ENCODE measurements at places on chromosomes 7 and 10. TPM values are rescaled to one million over a fixed set of nuclear protein-coding genes. Genes with fewer than 3 reads are reported as not detected.

The HABP2 gene
- polyA plus RNA-seq = 1.6 TPM

The TMEM140 gene
- polyA plus RNA-seq = 24.5 TPM

The CNTNAP2 gene
- 26.8 TPM for polyA plus RNA-seq

The MAT1A gene
- polyA plus RNA-seq = 0.87 TPM

The PNLIPRP2 gene
- 0.10 TPM for polyA plus RNA-seq

The CHST12 gene
- polyA plus RNA-seq = 16.5 TPM

The CALHM3 gene
- polyA plus RNA-seq = not detected

GRCh38 chr10:95832216-95833041 is 75.3 kb upstream of the CC2D2B start:
- DNase-seq = no peak

- no peak for DNase-seq
Measured at GRCh38 chr7:105246256-105246655, 142.5 kb downstream of the SRPK2 start.

- no peak for DNase-seq
Measured at GRCh38 chr10:47260505-47261111, 39.4 kb upstream of the GDF10 start.

DNA sequence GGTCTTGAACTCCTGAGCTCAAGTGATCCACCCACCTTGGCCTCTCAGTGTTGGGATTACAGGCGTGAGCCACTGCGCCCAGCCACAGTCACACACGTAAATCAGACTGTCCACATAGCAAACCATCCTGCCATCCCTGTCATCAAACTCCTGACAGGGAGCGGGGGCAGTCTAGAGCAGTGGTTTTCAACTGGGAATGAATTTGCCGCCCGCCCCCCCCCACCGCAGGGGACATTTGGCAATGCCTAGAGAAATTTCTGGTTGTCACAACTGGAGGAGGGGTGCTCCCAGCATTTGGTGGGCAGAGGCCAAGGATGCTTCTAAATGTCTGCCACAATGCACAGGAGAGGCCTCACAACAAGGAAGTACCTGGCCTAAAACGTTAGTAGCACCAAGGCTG is 24.1 kb downstream of the CAMK2G start:
- no peak for DNase-seq

DNA sequence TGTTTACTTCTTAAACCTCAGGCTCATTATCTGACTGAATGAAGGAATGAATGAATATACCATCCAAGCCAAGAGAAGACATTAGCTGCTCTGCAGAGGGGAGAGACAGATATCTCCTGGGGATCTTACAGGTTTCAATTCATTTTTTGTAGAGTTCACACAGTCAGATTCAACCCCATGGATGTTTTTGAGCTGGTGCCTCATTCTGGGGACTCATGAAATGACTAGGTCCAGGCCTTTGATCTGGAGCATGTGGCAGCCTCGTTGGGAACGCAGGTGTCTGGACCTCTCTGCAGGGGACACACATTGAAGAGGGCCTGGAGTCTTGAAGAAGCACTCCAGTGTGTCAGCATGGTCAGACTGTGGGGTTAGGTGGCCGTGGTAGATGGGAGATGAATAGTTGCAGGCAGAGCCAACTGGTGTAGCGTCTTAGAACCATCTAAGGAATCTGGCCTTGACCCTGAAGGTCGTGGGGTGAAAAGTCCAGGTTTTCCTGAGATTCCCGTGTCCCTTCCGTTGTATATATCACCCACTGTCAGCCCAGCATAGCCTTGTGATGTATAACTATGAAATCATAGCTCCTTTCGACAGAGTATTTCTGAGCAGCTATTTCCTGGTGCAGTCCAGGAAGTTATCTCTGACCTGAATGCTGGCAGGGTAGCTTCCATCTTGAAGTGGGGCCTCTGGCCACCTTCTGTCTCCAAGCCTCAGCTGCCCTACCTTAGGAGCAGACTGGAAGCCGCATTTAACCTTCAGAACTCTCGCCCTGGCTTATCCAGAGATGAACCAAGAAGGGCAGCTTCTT is 22.3 kb downstream of the BTBD16 start:
- no peak for DNase-seq

DNA sequence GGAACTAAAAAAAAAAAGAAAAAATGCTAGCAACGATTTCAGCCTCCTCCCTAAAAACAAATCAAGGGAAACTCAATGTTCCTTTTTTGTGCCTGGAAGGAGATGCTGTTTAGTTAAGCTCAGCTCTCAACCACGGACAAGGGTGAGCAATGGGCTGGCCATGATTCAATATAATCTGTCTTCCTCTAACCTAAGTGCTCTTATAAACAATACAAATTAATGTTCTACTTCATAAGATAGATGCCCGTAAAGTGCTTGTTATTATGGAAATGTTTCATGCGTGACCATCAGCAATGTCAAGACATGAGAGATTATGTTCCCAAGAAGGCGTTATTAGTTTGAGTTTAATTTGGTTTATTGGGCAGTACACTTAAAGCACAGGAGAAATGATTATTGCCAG is 320.3 kb downstream of the SFMBT2 start:
- DNase-seq = no peak

GRCh38 chr10:59865101-59865500 is 41.3 kb downstream of the CCDC6 start:
- DNase-seq = no peak

GRCh38 chr7:111030336-111030735 is 60.6 kb upstream of the LRRN3 start:
- DNase-seq = no peak

GRCh38 chr10:98919899-98920298 is 315.8 kb downstream of the HPSE2 start:
- DNase-seq = no peak

GRCh38 chr7:149770728-149771636 is 2.4 kb downstream of the ZNF467 start:
- DNase-seq = no peak

GRCh38 chr10:124648738-124649137 is 95.4 kb downstream of the FAM53B start:
- DNase-seq = peak; percentile 49

DNA sequence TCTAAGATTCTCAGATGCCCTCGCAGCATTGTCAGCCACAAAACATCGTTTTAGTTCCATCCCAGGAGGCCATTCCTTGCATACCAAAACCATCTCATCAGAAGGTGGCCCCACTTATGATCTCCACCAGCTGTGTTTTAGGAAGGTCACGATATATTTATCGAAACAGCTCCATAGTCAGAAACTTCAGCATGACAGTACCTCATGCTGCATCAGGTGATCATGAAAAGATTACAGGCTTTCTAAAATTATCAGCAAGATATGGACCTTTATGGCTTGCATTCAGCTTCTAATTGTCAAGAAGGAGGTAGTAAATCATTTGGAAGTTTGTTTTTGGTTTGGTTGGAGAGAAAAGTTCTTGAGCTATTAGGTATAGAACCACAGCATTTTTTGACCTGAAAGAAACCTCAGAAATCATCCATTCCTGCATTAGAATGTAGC is 20.0 kb downstream of the JAZF1 start:
- no peak for DNase-seq

GRCh38 chr7:84985073-84985784 is 201.6 kb downstream of the SEMA3D start:
- DNase-seq = no peak

GRCh38 chr7:22563032-22563501 is 63.1 kb upstream of the STEAP1B start:
- DNase-seq = no peak

All from left renal cortex interstitium (tissue), 4 donors.